ENCODE measurements at places on chromosomes 4 and X.
A peak's percentile ranks its signal among the peaks of the same experiment; 100 is the strongest.

DNA sequence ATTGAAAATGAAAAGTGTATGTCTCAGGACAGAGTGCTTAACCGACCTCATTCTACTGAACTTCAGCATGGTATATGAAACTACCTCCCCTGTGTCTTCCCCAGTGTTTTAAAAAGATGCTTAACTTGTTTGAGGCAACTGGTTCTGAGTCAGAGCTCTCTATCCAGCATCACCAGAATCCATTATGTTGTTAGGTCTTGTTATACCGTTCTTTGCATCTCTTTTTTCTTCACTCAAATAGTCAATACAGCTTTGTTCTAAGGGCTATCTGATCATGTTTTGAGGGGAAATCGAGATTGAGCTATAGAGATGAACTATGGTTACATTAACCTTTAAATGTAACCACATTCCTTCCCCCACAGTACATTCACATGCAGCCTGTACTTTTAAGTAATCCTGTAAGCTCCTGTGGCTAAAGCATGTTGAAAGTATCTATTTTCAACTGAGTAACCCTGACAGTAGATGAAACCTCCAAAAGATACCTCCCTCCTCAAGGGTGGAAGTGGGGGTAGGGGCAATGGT is 514.4 kb downstream of the RPA4 start:
- no peak for DNase-seq

DNA sequence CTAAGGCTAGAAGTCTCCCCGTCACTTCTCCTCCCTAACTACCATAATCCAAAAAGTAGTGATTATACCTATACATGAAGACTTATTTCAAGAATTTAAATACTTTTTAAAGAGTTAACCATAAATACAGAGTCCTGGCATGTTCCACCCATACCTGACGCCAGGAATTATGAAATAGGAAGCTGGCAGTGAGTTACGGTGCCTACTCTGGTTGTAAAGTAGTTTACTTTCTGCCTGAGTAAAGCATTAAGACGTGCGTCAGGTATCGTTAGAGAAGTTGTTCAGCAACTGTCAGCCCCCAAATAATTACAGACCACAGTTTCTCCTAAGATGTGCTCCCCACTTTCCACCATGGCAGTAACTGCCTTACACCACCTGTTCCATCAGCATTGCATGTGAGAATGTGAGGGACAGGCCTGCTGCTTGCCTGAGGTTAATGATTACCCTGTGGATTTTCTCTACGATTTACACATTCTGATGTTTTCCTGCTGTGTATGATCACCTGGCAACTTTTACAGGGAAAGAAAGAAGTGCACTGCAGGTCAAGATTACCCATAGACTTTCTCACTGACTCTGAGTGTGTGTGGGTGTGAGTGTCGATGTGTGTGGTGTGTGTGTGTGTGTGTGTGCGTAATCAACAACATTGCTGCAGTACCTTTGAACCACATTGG is 92.3 kb upstream of the SLC7A11 start:
- no peak for DNase-seq

DNA sequence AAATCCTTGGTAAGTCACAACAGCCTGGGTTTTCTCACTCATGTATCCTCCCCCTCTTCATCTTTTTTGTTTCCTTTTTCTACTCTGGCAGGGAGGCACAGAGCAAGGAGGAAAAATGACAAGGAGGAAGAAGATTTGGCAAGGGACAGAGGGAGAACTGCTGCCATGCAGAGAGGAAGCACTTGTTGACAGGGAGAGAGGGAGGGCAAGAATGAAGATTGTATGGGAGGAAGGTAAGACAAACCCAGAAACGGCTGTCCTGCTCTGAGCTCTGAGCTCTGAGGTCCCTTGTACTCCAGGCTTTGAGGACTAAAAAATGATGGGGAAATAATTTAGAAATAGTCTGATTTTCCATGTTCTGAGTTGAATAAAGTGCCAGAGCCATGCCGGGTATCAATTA is 123.9 kb downstream of the DCHS2 start:
- DNase-seq = no peak

- no peak for DNase-seq
Measured at GRCh38 chrX:149129767-149130166, 375.3 kb downstream of the IDS start.

DNA sequence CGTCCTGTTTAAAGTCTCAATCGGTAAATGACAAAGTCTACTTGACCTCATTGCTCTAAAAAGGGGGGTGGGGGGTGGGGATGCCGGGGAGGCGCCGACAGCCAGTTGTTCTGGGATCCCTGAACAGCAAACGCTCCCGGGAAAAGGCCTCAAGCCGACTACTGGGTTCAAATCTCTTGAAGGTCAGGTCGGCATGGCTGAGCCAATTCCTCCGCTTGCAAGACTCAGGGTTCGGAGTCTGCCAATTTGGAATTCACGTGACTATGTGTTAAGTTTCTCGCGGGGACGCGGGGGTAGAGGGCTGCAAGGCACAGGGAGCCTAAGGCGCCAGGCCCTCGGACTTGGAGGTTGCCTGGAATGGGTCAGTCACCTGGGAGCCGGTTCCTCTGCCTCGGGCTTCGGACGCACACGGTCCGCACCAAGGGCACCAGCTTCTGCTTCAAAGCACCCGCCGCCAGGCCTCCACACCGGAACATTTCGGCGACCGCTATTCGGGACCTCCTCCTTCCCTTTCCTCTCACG is 399 bp downstream of the AIFM1 start:
- DNase-seq = no peak

DNA sequence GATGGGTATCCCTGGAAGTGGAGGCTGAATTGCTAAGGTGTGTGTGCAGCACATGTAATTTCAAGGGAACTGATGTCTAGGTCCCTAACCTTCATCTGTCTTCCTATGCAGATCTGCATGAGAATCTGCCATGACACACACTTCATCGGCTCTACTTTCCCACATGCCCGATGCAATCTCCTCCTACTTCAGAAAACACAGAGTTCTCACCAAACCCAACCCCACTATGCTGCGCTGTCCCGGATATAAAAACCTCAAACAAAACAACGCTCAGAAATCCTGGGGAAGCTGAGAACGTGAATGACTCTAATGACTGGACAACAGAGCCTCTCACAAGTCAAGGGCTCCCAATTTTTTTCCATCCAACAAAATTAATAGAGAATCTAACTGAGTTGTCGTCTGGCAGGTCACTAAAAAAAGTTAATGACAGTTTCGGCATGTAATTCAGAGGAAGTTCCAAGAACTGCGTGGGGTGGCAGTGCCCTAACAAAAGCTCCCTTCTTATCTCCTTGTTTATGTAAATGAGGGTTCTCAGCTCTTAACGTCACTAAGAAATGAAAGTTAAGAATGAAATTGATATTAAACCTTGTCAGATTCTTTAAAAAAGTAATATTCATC is 39.0 kb downstream of the STX18 start:
- no peak for DNase-seq

GRCh38 chr4:82044141-82044993 is 329.4 kb downstream of the HNRNPD start:
- DNase-seq = no peak

- DNase-seq = peak; percentile 86
Measured at GRCh38 chr4:142095886-142096605, 459.7 kb downstream of the IL15 start.

DNA sequence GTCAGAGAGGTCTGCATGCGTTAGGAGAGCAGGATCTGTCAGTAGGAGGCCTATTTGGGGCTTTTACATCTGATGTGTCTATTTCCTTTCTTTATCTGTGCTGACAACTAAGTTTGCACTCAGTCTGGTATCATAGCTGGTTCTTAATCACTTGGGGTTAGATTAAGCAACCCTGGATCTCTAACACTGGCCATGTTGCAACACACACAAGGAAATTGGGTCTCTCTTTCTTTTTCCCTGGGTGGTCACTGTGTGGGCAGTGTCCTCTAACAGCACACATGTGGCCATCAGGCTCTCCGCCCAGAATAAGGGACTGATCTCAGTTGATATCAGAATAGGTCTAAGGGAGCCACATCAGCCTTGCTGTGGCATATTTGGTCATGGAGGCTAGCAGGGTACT is 38.9 kb downstream of the IGFBP7 start:
- no peak for DNase-seq

DNA sequence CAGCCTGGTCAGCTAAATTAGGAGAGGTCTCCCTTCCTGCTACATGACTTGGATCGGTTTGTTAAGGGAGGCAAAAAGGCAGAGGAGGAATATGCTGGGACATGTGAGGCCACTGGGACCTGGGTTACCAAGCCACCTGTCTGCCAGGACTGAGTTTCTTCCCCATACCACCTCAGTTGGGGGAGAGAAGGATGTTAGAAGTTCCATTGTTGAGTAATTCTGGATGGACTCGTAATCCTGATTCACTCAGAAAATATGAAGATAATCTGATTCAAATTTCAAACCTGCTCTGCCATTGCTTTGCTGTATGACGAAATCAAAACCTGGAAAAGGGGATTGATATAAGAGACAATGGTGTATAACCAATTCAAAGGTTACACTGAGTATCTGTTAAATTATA is 97.4 kb upstream of the S100G start:
- DNase-seq = no peak

DNA sequence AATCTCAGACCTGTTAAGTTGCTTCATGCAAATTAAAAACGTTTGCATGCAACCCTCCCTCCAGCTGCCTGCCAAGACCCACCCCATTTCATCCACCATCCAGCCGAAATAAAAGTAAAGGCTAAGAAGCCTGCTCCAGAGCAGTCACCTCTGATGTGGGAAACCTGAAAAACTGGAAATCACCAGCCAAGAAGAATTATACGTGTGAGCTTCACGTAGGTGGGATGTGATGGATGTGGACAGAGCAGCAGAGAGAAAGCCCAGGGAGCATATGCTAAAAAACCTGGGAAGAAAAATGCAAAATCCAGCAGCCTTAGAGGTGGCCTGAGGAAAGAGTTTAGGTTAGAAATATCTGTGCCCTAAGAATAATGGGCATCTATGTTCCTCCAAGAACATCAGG is 160.6 kb upstream of the STS start:
- DNase-seq = no peak

DNA sequence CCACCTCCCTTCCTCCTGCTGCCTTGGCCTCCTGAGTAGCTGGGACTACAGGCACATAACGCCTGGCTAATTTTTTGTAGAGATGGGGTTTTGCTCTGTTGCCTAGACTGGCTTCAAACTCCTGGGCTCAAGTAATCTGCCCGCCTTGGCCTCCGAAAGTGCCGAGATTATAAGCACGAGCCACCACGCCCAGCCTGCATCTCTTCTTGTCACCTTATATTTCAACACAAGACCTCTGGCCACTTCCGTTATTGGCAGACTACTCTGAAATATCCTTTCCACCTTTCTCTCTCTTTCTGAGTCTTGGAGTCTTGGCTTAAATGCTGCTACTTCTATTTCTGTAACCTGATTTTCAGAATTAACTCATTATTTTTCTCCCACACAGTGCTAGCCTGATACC is 5.6 kb downstream of the KIAA0232 start:
- DNase-seq = no peak

- DNase-seq = no peak
Measured at GRCh38 chr4:90103991-90104390, 23.2 kb upstream of the CCSER1 start.

DNA sequence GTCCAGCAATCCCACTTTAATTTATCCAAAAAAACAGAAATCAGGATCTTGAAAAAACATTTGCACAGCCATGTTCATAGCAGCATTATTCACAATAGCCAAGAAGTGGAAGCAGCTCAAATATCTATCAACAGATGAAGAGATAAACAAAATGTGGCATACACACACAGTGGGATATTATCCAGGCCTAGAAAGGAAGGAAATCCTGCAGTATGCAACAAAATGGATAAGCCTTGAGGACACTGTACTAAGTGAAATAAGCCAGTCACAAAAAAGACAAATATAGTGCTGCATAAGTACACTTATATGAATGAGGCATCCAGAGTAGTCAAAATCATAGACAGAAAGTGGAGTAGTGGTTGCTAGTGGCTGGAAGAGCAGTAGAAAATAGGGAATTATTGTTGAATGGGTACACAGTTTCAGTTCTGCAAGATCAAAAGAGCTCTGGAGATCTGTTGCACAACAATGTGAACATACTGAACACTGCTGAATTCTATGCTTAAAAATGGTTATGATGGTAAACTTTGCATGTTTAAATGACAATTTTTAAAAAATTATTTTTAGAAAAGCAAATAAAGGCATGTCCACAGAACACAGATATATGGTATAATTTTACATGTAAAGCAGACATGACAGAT is 25.6 kb downstream of the CHM start:
- no peak for DNase-seq

- DNase-seq = no peak
Measured at GRCh38 chrX:118171356-118171755, 54.7 kb upstream of the KLHL13 start.

GRCh38 chr4:175773566-175773965 is 38.5 kb downstream of the GPM6A start:
- no peak for DNase-seq

DNA sequence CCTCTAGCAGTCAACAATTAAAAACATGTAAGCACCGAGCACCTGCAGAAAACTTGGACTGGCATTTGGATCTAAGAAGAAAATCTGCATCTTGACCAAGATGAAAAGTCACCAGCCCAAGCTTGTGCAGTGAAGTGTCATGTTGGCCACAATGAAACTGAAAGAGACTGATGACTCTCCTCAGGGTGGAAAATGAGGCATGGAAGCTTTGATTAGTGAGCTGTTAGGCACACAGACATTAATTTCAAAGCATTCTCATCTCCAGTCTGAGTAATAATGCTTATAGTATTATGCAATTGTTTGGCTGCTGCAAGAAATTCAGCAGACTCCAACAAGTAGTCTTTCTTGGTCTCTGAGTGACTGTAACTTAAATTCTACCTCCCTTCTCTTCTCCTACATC is 150.1 kb downstream of the AR start:
- DNase-seq = no peak

DNA sequence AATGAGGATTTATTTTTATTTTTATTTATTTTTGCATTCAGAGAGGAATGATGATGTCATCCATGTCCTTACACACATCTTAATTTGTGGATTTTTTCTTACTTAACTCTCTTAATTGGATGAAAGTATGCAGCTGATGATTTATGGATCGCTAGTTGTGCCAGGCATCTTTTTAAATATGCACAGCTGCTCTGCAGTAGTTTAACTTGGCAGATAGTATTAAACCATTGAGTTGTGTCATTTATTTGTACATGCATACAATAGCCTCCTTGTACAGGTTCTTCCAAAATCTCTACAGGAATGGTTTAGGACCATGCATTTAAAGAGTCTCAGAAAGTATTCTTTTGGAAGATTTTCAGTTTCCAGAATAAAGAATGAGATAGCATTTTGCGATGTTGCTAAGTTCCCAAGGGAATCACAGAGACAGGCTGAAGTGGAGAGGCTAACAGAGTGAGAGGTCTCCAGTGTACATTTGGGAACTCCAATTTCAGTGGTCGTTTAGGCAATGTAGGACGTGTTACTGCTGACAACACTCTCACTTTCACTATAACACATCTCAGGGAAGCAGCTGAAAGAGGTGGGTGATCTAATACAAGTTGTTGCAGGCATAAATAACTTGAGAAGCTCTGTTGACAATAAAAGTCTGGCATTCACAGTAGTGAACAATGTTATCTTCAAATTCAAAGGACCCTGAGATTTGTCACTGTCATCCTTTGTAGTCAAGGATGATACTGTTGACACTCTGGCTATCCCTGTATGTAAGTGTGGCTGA is 49.9 kb upstream of the SCRG1 start:
- no peak for DNase-seq

GRCh38 chr4:83121246-83121645 is 6.7 kb upstream of the PLAC8 start:
- DNase-seq = no peak

- no peak for DNase-seq
Measured at GRCh38 chr4:110640576-110640975, 17.7 kb upstream of the PITX2 start.
